NCI-H187 (cell line): ENCODE measurements at places on chromosomes 2 and 18.

GRCh38 chr2:196172951-196173350 lies 1.6 kb upstream of the STK17B start:
- no peak for DNase-seq

GRCh38 chr2:96754317-96754716 lies 6.4 kb upstream of the CNNM4 start:
- DNase-seq: no peak

- no peak for DNase-seq
Observed at GRCh38 chr2:7497178-7497577, 580.0 kb downstream of the RNF144A start.

DNA sequence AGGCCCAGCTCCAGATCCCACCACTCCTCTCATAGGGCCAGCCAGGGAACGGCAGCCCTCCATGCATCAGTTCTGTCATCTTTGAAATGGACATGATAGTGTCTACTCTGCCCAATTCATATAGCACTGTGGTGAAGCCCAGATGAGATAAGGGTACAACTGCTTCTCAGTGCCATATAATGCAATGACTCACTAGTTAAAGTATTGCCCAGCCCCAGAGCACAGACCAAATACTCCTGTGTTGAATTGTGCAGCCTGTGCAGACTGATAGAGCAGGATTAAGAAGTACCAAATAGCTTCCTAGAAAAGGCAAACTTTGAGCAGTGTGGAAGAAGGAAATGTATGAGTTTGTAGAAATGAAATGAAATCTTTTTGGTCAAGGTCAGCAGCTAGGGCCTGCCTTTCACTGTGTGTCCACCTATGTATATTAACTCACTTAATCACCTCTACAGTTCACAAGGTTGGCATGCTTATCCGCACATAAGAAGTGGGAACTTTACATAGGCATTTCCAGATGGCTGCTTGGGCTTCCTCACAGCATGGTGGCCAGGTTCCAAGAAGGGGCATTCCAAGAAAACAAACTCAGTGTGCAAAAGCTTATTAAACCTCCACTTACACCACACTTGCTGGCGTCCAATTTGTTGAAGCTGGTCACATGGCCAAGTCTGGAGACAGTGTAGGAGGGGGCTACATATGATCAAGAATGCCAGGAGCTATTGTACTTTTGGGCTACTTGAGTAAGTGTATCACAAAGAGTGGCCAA lies 102.8 kb upstream of the COPS8 start:
- DNase-seq: no peak

DNA sequence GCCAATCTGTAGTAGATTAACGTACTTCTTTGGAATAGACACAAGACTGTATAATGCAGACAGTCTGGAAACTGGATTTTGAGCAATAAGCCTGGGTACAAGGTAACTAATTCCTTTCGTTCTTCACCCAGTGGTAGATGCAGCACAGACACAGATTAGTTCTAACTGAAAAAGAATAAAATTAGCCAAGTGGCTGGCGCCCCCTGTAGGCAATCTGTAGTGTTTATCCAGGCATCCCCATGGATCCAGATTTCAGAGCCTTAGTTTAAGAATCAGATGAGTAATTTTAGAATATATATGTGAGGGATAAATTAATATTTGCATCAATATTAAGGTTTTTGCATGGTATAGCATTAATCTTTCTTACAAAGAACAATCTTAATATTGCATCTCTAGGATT lies 563.9 kb downstream of the DCC start:
- peak; percentile 5 for DNase-seq

- no peak for DNase-seq
Observed at GRCh38 chr2:181682026-181682789, 1.9 kb upstream of the NEUROD1 start.

DNA sequence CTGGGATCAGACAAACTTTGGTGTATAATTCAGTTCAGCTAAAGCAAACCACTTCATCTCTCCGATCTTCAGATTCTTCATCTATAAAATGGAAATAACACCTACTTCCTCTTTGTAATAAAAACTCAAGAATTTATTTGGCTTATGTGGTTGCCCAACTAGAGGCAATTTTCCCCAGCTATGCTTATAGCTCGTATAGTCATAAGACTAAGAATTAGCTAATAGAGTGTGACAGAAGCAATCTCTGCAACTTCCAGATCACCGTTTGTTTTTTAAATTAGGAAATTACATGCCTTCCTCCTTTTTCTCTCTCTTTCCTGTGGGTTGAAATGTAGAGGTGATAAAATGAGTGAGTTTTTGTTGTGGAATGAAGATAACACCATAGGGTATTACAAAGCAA lies 35.3 kb upstream of the KCNF1 start:
- no peak for DNase-seq

DNA sequence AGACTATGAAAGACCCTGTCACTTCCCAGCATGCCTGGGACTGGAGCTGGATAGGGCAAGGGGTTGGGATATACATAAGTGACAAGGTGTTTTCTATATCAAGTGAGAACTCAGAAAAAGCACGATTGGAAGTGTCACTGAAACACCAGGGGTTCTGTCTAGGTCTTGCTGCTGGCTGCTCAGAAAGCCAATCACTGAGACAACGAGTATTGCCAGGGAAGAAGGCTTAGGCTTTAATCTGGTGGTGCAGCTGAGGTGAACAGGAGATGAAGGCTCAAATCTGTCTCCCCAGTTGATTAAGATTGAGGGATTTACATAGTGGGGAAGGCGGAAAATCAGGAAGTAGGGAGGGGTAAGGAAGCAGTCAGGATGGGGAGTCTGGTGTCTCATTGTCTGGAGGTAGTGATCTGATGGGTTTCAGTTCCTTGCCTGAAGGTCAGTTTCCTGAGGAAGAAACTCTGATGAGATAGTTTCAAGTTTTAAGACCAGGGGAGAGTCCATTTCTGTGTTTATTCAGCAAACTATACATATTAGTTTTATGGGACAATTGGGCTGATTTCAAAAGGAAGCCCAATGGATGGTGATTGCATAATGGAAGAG lies 3.5 kb upstream of the C2orf74 start:
- no peak for DNase-seq

DNA sequence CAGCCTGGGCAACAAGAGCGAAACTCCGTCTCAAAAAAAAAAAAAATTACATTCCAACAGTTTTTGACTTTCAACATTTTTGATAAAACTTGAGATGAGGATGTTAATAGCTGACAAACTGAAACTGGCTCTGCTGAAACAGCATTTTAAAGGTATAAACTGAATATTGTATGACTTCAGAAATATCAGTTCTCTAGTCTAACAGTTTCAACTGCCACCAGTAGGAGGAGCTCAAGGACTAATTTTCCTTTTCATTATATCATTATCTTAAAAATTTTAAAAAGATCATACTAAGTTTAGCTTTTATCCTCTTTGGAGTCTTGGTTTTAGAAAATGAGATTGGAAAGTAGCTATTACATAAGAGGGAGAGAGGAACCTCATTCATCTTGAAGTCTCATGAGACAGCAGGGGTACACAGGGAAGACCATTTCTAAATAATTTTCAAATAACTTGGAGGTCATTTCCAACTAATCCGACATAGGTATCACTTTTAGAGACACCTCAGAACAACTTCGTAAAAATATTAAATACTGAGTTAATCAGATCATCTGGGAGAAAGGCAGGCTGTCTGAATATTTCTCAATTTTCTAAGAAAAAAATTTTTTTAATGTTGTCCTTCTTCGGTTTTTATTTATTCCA lies 37.6 kb upstream of the MCM6 start:
- no peak for DNase-seq

DNA sequence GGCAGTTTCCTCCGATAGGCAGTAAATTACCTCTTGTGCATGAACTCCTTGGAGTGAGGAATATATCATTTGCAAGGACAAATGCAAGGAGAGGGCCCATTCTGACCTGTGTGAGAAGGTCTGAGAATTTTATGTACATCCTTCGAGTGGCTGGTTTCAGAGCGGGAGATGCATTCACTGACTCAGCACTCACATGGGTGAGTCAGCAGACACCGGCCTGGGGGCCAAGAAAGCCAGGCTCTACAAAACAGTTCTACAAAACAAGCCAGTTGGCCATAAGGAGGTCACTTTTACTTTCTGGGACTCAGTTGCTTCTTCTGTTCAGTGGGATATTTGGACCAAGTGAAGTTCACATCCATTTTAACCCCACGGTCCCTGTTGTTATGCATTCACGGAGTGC lies 35.3 kb downstream of the CYP26B1 start:
- no peak for DNase-seq

- DNase-seq: no peak
Observed at GRCh38 chr18:14768241-14768640, 20.3 kb downstream of the ANKRD30B start.

GRCh38 chr2:152097801-152098495 lies 896 bp downstream of the CACNB4 start:
- DNase-seq: no peak

GRCh38 chr2:209685340-209685739 lies 86.3 kb upstream of the UNC80 start:
- no peak for DNase-seq

DNA sequence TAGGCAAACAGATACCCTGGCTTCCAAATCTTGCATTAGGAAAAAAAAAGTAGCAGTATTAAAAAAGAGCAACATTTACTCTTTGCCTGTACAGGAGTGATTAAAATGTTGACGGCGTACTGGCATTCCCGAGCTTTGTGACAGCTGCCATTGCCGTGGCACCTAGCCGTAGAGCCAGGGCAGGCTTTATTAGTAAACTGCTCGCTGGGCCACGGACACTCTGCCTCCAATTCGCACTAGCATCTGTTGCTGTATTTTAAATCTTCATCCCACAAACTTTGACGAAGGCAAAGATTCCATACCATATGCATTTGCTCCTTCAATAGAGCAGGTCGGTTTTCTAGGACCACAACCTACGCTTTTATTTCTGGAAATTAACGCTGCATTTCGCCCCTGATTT lies 44.5 kb upstream of the EPHA4 start:
- DNase-seq: no peak

DNA sequence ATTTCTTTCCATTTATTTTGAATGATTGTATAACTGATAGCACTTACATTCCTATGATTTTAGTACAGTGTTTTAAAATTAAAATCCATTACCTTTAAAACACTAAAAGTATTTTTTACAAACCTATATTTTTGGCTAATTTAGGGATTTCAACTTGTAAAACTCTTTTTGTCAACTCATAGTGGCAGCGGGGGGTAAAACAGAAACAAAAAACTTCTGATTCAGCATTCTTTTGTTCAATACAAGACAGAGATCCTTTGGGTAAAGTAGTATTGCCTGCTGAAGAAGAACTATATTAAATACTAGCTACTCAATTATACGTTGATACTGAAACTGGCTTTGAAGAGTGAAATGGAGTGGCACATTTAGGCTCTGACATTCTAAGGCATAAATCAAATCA lies 437.4 kb upstream of the CDH19 start:
- DNase-seq: no peak

- DNase-seq: no peak
Observed at GRCh38 chr2:62939735-62940491, 110.7 kb upstream of the OTX1 start.

- DNase-seq: no peak
Observed at GRCh38 chr2:55862673-55863390, 60.8 kb downstream of the EFEMP1 start.

- no peak for DNase-seq
Observed at GRCh38 chr18:31683968-31684278, 458 bp downstream of the B4GALT6 start.

DNA sequence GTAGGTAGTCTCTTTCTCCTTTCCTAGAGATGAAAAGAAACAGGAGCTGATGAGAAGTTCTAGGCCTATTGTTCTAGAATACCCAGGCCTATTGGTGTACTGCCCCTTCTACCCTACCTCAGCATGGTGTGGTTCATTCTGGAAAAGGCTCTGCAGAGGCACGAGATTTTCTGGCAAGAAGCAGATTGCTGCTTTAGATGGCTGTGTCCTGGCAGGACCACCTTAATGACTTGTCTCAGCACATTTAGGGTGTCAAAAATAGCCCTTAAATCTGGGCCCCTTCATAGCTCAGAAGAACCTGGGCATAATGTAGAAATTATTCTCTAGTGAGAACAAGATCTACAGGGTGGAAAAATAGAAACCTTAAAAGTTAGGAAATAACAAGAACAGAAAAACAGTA lies 87.9 kb downstream of the BCL2L11 start:
- no peak for DNase-seq

- DNase-seq: no peak
Observed at GRCh38 chr2:195613922-195614321, 43.1 kb upstream of the SLC39A10 start.

- no peak for DNase-seq
Observed at GRCh38 chr2:215870986-215871385, 142.4 kb downstream of the MREG start.

DNA sequence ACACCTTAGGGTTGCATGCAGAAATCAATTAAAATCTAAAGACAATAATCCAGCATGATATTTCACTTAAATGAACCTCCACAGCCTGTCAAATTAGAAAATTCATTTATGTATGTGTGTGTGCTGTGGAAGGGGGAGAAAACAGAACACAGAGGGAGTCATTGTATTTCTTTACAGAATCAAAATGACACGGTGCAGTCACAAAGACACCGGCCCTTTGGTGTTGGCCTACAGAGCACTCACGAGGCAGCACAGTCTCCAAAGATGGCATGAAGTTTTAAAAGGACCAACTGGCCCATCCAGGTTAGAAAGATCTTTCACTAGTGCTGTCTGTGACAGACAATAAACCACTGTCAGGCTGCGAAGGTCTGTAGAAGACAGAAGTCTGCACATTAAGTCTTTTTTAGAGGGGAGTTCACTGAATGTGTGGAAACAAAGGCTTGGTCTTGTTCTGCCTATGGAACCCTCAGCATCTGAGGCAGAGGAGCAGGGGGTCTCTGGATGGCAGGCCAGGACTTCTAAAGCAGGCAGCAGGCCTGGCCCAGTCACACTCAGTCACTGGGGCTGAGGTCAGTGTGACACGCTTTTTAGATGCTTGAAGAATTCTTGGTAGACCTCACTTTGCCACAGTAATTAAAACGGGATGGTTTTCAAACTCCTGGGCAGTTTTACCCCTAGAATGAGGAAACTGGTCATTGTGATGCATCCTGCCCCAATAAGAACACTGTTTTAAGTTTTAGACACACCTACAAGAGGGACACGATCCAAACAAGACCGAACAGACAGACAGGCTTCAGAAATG lies 184.9 kb downstream of the AFF3 start:
- DNase-seq: no peak

GRCh38 chr18:10164271-10165071 lies 250.7 kb downstream of the VAPA start:
- DNase-seq: no peak

GRCh38 chr2:58156780-58157179 lies 84.3 kb downstream of the FANCL start:
- DNase-seq: no peak

DNA sequence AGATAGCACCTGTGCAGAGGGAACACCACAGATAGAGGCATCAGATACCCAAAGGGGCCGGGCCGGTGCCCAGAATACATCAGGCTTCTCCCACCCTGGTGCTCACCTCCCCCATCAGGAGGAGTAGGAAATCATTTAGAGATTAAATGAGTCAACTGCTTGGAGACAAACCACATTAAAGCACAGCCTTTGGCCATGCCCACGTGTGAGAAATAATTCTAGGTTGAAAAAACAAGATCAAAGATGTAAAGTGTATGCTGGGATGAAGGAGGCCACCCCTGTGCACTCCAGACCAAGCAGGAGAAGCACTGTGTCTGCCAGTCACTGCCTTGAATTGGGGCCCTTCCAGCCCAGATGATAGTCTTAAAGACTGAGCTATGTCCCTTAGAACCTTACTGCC lies 152.8 kb upstream of the ACAA2 start:
- DNase-seq: no peak
